Activated T-helper 1 cell treated with anti-CD3 and anti-CD28 coated beads, Interleukin-12 subunit alpha, Interleukin-12 subunit beta, Interleukin-2, Interleukin-4 antibody, amounts not matched to agents 30 ng/mL and 10 ng/mL and 1 ng/mL, durations not matched to agents 14 hours and 24 hours and 36 hours (primary cell): ENCODE measurements at places on chromosomes 16 and 17. TPM values are rescaled to one million over a fixed set of nuclear protein-coding genes. Genes with fewer than 3 reads are reported as not detected.

TPPP3 gene
- not detected in 2 replicates for total RNA-seq

BTBD17 gene
- total RNA-seq, result not detected in 2 replicates

PSMD12 gene
- 87.4 TPM in 2 replicates for total RNA-seq

TPSD1 gene
- total RNA-seq, result not detected in 2 replicates

COL1A1 gene
- total RNA-seq, result 1.2 and 2.0 TPM in 2 replicates

CIAPIN1 gene
- 98.0 and 98.4 TPM in 2 replicates for total RNA-seq

SDR42E2 gene
- not detected in 2 replicates for total RNA-seq
